Activated CD8-positive, alpha-beta memory T cell treated with anti-CD3 and anti-CD28 coated beads for 1 hour (primary cell): ENCODE measurements at places on chromosomes 11 and 22.
A peak's percentile ranks its signal among the peaks of the same experiment; 100 is the strongest.

DNA sequence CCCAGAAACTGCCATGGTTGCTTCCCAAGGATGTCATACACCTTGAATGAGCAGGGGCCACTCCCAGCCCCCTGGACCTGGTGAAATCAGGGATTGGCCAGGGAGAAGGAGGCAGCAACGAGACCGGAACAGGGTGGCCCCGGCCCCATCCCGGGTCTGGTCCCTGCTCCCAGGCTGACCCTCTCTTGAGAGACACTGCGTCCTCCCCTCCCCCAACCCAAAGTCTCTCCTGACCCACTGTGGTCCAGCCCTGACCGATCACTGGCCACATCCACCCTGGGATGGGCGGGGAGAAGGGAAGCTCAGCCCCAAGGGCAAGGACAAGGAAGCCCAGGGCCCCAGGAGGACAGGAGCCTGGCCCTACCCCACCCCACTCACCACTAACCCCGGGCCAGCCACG is 12.4 kb downstream of the CYTH4 start:
- DNase-seq = no peak

DNA sequence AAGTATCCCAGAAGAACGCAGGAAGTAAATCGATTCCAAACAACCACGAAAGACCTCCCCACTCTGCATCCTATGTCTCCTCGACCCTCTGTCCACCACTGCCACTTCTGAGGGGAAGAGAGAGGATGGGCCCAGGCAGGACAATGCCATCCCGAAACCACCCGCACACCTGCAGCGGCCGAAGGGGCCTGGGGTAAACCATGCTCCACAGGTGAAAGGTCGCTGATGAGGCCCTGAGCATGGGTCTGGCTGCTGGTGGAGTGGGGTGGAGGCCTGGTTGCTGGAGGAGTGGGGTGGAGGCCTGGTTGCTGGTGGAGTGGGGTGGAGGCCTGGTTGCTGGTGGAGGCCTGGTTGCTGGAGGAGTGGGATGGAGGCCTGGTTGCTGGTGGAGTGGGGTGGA is 13.1 kb downstream of the TOLLIP start:
- no peak for DNase-seq

DNA sequence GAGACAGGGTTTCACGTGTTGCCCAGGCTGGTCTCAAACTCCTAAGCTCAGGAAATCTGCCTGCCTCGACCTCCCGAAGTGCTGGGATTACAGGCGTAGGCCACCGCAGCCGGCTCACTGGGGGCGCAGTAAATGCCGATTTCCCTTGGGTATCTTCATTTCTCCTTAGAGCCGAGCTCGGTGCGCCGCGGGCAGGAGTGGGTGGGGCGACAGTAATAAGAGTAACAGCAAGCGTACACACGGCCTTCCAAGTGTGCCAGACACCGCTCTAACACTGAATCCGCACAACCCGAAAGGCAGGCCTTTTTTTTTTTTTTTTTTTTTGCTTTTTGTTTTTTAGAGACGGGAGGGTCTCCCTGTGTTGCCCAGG is 500 bp upstream of the ADSL start:
- DNase-seq = no peak

- DNase-seq = peak; percentile 37
Measured at GRCh38 chr11:66277471-66278362, at the start of gene CNIH2. CNIH2 (plus strand) TSS chr11:66278175; CDS start chr11:66278457, 282 bp downstream.

GRCh38 chr11:10327254-10327653 is 22.4 kb downstream of the ADM start:
- no peak for DNase-seq

- peak; percentile 55 for DNase-seq
Measured at GRCh38 chr22:39900306-39901227, at the start of gene GRAP2. GRAP2 (plus strand) TSS chr22:39901084; CDS start chr22:39947107, 46,023 bp downstream.

DNA sequence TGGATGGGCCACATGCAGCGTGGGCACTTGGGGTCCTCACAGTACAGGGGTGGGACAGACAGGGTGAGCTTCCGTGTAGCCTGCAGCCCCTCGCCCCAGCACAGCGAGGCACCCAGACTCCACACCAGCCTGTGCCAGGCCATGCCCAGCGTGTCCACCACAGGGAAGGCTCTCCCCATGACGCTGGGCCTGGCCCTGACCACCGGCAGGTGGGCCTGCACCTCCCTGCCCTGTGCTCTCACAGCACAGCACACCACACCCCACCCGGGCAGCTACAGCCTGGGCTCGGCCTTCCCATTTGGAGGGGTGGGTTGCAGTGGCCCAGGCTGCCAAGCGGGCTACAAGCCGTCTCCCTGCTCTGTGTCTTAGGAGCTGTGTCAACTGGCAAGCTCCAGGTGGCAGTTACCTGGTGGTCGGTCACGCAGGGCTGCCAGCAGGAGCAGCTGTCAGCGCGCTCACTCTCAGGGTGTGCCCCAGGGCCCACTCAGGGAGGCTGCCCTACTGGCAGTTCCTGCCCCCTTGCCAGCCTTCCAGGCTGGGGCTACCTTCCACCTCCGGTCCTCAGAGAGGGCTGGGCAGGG is 4.6 kb downstream of the MOB2 start:
- DNase-seq = no peak

DNA sequence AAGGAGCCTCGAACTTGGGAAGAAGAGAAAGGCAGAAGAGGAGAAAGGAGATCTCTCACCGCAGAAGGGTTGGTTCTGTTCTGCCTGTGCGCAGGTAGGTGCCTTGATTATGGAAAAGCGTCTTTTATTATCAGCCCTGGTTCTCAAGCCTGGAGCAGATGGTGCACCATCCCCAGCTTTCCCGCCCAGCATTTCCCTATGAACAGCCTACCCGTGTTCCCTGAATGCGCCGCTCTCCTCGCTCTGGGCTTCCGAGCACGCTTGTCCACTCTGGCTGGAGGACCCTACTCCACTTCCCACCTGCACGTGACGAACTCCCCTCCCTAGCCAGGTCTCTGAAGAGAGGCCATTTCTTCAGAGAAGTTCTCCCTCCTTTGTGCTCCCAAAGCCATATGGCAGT is 15.2 kb downstream of the IGSF9B start:
- DNase-seq = no peak

- no peak for DNase-seq
Measured at GRCh38 chr11:119976805-119977560, 160.9 kb downstream of the TRIM29 start.

DNA sequence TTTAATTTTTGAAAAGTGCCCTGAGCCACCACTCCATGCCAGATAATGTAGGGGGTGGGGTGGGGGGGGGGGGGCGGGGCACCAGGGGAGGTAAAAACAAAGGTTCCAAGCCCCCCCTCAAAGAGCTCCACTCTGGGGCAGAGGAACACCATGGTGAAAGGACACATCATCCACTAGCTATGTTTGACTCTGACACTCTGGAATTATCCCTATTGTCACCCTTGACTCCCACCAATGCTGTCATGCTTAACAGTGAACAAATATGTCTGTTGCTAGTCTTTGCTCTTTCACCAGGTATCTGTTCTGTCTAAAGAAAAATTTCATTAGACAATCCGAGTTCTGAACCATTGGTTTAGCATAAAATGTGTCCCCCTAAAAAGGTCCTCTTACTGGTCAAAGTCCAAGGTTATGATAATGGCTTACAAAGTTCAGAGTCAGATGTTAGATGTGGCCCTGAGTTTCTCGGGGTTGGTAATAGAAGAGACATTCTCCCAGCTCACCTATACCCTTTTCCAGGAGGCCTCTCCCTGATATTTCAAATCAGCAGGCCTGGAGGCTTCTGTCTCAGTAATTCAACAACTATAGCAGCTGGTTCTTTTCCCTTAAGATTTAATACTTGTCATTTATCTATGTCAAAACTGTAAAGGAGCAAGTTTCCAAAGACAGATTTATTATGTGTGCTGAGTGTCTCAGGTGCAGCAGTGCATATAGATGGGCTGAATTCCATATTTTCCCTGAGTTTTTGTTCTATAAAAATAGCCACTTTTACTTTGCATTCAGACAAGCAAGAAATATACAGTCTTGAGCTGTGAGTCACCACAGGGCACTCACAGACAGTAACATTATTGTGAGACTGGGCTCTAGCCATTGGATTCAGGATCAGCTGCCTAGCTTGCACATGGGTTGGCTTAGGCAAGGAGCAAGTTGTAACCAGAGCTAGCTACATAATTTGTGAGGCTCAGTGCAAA is 174.1 kb downstream of the CSNK2A3 start:
- DNase-seq = no peak

DNA sequence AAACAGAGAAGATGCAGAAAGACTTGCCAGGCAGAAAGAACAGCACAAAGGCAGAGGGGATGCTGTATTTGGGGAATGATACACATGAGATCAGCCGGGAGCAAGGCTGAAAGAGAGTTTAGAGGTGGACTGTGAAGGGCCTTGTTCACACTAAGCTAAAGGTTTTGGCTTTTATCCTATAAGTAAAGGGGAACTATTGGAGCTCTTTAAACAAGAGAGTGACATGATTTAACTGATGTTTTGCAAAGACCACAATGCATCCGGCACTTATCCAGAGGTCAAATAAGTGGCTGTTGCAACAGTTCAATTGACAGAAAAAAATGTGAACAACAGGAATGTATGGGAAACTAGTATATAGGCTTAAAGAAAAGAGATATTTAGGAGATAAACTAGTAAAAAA is 64.7 kb upstream of the RRAS2 start:
- no peak for DNase-seq

DNA sequence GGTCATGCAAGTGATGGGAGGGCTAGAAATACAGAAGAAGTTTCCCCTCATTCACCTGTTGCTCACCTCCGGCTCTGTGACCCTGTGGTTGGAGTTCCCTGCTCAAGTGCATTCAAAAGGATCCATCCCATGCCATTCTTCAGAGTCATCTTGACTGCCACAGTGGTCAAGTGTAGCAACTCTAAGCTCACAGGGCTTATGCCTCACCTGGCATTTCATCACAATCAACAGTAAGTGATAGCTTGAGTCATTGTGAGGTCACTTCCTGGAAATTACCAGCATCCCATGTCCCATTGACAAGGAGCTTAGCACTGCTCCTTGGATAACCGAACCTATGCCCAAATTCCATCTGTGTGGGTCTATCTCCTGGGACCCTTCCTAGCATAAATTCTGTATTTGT is 55.6 kb downstream of the OR4C45 start:
- no peak for DNase-seq

GRCh38 chr11:73186294-73186850 is 31.7 kb upstream of the P2RY2 start:
- DNase-seq = no peak

- no peak for DNase-seq
Measured at GRCh38 chr11:60977224-60977623, 5.7 kb downstream of the CD6 start.

- no peak for DNase-seq
Measured at GRCh38 chr11:100574894-100575769, 112.0 kb upstream of the ARHGAP42 start.

DNA sequence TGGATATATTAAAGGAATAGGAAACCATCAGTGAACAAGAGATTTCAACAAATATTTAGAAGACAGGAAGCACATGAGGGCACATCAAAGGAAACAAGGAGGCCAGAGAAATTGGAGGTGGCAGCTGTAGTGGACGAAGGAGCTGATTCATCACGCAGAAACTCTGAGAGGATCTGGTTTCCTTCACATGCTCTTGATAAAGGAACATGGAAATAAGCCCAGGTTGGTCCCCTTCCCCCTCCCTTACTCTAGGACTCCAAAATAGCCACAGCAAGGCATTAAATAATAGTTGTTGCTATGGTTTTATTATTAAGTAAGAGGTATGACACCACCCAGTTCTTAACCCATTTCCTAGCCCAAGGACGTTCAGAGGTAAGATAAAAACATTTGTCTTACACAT is 11.3 kb downstream of the IZUMO1R start:
- DNase-seq = no peak

DNA sequence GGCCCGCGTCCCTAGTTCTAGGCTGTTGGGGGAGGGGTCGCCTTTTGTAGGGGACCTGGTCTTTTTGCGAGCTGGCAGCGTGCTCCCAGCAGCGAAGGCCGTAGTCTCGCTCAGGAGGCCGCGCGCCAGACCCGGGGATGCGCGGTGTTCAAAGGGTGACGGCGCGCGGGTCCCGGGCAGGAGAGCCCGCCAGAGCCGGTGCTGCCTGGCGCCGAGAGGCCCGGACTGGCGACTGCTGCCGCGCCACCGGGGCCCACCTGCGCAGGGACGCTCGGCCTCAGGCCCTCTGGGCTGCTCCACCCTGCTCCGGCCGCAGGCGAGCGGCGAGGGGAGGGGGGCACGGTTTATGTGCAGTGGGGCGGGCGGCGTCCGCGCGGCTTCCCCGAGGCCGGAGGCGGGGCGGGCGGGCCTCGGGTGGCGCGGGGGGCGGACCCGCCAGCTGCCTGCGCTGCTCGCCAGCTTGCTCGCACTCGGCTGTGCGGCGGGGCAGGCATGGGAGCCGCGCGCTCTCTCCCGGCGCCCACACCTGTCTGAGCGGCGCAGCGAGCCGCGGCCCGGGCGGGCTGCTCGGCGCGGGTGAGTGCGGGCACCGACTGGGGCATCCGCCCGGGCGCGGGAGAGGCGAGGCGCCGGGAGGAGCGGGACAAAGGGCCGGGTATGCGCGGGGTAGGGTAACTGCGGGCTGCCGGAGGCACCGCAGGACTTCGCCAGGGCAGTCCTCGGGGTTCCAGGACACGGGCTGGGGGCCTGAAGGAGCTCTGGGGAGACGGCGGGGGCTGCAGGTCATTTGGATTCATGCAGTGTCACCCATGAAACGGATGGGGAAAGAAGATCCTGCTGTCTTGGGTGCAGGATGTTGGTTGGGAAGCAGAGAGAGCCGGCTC is at the start of gene PRSS23:
TSS of gene PRSS23 (plus strand) at position 467 of the 884 bp plus-strand sequence. CDS start 7,102 bp downstream, outside the sequence.
- peak; percentile 3 for DNase-seq

- DNase-seq = no peak
Measured at GRCh38 chr11:126214841-126215240, 3.3 kb downstream of the FAM118B start.

DNA sequence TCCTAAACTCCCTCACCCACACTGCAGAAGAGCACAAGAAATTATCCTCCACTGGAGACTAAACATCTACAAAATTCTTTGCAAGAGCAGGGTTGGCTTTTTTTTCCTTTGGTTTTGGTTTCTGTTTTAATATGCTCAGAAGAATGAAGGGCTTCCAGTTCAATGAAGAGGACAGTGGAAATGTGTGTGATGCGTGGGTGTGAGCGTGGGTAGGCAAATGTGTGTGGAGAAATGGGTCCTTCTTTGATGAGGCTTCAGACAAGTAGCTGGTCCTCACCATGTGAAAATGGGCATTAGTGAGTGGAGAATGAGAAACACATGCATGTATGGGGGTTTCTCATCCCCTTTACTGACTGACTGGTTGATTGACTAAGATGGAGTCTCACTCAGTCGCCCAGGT is 263.3 kb upstream of the SYN3 start:
- DNase-seq = no peak
